Activated naive CD8-positive, alpha-beta T cell treated with anti-CD3 and anti-CD28 coated beads for 36 hours (primary cell): ENCODE measurements at places on chromosomes 12 and 14. TPM values are rescaled to one million over a fixed set of nuclear protein-coding genes. Genes with fewer than 3 reads are reported as not detected.
A peak's percentile ranks its signal among the peaks of the same experiment; 100 is the strongest.

MBD6 gene
- total RNA-seq = 44.8 TPM

DIO3 gene
- total RNA-seq = not detected

CISTR gene
- total RNA-seq = not detected

RPS6KA5 gene
- 10.1 TPM for total RNA-seq

PCNX4 gene
- total RNA-seq = 30.9 TPM

VRTN gene
- total RNA-seq = not detected

GPX2 gene
- not detected for total RNA-seq

DAD1 gene
- 197 TPM for total RNA-seq

CAPZA3 gene
- not detected for total RNA-seq

ABCD2 gene
- 3.6 TPM for total RNA-seq

GPR132 gene
- total RNA-seq = 23.9 TPM

PRB2 gene
- not detected for total RNA-seq

SEL1L gene
- total RNA-seq = 58.7 TPM

DNA sequence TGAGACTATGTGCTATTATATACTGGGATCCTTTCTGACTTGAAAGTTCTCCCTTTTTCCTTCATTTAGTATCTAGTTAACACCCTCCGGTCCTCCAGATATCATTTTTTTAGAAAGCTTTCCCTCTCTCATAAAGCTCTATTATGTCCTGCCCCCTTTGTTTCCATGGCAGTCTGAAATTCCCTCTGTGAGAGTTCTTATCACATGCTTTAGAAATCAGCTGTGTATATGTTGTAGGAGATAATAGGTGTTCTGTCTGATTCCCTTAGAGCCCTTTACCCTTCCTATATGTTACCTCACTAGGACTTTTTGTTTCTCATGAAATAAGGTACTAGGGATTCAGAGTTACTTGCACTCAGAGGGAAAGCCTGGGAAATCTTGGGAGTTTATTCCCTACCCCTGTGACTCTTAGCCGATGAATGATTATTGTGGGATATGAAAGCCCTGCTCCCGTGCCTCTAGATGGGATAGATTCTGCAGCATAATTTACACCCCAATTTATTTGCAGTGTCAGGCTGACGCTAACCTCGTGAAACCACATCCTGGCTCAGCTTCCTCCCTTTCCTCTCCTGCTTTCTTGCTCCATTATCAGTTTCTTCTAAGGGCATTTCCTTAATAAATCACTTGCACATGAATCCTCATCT is 448.4 kb downstream of the MDGA2 start:
- DNase-seq = no peak

DNA sequence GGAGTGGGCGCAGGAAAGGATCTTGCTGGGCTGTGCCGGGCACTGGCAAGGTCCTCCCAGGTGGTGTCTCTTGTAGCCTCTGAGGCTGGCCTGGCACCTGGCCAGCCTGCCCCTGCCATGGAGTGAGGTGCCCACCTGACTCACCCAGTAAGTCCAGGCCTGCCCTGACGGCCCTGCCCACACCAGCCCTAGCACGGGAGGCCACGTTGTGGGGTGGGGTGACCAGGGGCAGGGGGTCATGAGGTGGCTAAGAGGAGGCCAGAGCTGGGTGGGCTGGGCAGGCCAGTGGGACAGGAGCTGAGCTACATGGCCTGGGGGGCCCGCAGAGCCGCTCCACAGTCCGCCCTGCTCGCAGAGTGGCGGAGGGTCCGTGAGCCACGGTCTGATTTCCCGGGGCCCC is 45.4 kb downstream of the KIF26A start:
- DNase-seq = no peak

GRCh38 chr14:99735189-99736135 is 51.4 kb downstream of the CYP46A1 start:
- DNase-seq = no peak

DNA sequence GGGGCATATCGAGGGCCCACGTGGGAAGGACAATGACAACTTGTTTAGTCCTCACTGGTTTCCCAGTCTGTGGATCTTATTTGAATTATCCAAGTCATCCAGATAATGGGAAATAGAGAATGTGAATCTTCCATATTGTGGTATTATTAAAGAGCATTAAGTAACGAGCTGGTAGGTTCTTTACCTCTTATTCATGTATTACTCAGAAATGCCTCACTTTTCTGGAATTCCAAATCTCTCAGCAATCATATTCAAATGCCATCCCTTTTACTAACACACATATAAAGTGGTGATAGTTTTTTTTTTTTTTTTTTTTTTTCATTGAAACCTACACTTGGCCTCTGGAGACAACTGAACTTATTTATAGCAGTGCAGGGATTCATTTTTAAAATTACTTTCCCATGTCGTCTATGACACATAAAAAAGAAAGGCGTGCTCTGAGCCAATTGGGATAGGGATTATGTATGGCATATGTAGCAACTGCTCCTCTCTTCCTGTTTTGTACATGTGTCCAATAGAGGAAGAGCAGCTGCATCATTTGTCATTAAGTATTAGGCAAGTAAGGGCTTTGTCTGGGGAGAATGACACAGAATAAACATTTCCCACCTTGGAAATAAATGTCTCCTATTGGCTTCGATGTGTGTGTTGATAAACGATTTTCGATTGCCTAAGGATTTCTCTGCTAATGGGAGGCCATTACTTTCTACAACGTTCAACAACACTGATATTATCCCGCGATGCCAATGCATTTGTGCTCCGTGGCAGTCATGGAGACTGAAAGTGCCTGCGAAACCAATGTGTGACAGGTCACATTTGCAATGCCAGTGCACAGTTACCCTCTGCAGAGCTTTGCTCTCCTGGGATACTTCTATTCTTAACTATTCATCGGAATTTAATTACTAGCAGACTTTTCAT is 78.6 kb upstream of the IFNG-AS1 start:
- DNase-seq = no peak

DNA sequence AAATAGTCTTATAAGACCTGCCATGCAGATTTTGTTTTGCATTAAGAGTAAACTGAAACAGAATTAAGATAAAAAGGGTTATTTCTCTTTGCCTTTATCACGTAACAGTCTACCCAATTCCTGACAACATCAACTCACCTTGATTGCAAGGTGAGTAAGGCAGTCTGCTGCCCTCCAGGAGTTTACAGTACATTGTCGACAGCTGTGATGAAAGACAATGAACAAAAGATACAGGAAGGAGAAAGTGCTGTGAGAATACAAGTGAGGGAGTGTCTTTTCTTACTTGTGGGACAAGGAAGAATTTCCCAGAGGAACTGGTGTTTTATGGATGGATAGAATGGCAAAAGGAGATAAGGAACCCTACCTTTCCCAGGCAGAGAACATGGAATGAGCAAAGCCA is 101.0 kb downstream of the RTN1 start:
- no peak for DNase-seq

GRCh38 chr12:9064815-9065606 is 50.7 kb downstream of the A2M start:
- DNase-seq = peak; percentile 18

- DNase-seq = no peak
Observed at GRCh38 chr12:93537769-93538168, 34.7 kb upstream of the SOCS2 start.

DNA sequence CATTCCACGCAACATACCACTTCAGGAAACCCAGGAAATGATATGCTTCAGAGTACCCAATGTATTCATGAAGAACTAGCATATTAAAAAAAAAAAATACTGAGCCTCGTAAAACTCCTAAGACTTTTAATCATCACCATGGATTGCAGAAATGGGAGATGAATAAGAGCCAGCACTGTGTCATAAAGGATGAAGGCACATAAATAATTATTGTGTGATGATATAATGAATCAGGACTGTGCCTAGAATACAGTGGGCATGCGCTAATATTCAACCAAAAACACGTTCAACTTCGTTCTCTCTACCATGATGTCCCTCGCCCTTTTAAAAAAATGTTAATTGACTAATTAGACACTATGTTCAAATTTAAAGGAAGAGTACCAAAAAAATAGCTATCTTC is 68.7 kb downstream of the CIT start:
- no peak for DNase-seq

DNA sequence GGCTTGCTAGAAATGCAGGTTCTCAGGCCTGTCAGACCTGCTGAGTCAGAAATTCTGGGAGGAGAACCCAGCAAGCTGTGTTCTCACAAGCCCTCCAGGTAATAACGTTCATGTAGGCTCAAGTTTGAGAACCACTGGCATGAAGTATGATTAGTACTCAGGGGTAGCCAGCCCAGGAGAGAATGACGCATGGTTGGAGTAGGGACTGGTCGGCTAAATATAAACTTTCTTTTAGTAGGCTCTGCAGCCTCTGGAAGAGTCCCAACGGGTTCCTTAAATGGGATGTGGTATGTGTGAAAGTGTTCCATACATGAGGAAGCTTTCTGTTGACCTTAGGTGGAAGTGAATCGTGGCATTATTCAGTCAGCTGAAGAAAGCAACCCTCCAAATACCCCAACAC is 209.3 kb downstream of the SLC41A2 start:
- DNase-seq = no peak

- DNase-seq = no peak
Observed at GRCh38 chr14:104161602-104162367, 23.4 kb downstream of the KIF26A start.

GRCh38 chr12:124867401-124867930 is 3.8 kb upstream of the SCARB1 start:
- no peak for DNase-seq

DNA sequence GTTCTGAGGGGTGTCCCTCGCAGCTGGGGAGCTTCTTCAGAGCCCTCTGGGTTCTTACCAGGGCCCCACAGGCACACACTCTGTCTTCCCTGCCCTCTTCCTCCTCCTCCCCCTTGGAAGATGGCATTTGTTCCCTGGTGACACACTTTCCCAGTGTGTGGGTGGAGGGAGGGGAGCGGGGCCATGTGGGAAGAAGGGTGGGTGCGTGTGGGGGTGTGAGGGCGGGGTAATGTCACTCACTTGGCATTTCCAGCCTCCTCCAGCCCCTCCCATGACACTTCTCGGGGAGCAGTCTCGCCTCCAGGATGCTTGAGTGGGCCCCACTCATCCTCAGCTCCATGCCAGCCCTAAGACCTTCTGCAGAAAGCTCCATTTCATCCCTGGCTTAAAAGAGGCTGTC is 61.3 kb downstream of the ADCK1 start:
- no peak for DNase-seq

GRCh38 chr12:124034297-124034696 is 61.3 kb downstream of the ZNF664 start:
- DNase-seq = no peak

DNA sequence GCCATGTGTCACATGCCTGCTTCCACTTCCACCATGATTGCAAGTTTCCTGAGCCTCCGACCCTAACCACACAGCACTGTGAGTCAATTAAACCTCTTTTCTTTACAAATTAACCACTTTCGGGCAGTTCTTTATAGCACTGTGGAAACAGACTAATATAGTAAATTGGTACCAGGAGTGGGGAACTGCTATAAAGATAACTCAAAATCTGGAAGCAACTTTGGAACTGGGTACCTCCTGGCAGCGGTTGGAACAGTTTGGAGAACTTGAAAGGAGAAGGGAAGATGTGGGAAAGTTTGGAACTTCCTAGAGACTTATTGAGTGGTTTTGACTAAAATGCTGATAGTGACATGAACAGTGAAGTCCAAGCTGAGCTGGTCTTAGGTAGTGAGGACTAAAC is 436.1 kb downstream of the TMEM121 start:
- no peak for DNase-seq

DNA sequence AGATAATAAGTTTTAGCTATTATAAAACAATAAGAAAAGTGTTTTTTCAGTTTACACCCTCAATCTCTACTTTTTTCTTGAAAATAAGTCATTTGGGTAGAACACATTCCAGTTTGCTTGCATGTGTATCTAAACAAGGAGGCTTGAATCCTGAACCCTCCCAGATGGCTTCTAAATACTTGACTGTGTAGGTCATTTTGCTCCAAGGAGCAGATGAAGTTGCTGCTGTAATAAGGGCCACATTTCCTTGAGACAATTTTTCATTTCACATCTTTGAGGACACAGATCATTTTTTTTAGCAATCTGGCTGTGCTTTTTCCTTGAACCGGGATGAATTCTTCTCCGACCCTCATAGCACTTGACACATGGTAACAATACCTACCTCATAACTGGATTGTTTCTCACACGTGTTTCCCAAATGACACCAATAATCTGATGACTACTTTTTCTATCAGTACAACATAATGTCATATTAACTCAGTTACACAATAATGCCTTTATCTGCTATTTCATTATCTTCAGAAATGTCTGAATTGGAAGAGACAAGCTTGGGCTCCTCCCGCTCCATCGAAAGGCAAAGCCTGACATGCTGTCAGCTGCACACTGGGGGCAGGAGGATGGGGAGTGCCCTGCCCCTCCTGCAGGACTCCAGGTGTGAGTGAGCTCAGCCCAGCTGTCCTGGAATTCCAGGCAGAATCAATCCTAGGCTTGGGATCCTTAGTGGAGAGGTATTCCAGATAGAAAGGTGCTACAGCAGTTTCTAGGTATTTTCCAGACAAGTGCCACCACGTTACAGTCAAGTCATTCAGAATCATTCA is 30.9 kb downstream of the GPHB5 start:
- DNase-seq = no peak

DNA sequence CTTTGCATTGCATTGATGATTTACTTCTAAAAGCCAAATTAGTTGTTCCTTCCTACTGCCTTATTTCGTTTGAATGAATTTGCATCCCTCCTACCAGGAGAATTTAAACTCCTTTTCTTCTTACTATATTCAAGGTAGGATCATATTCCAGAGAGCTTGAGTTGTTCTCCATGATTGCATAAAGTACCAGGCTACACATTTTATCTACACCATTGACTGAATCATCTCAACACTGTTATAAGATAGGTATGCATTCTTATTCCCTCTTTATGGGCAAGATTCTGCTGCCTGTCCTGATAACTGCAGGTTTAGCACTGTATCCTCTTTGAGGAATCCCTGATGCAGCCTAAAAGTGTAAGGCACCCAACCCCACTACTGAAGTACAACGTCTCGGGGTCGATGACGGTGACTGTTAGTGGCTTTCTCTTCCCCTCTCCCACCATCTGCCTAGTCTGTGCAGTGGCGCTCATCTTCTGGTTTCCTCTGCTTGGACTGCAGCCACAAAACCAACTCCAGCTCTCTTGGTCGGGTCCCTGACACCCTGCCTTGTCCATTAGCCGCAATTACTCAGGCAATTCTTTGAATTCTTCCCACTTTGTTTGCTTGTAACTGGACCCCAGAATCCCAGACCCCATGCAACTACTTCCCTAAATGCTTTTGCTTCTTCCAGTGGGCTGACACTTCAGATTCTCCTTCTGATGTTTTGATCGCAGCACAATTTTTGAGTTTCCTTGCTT is 44.4 kb upstream of the STXBP6 start:
- no peak for DNase-seq

DNA sequence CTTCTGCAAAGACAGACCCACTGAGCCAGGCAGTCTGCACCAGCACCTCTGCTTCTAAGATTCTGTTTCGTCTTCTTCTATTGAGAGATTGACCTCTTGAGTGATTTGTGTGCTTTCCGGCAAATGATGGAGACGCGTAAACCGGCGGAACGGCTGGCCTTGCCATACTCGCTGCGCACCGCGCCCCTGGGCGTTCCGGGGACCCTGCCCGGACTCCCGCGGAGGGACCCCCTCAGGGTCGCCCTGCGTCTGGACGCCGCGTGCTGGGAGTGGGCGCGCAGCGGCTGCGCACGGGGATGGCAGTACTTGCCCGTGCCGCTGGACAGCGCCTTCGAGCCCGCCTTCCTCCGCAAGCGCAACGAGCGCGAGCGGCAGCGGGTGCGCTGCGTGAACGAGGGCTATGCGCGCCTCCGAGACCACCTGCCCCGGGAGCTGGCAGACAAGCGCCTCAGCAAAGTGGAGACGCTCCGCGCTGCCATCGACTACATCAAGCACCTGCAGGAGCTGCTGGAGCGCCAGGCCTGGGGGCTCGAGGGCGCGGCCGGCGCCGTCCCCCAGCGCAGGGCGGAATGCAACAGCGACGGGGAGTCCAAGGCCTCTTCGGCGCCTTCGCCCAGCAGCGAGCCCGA is 703 bp downstream of the ASCL4 start:
- DNase-seq = peak; percentile 16

- DNase-seq = no peak
Observed at GRCh38 chr12:89070603-89071002, 281.7 kb downstream of the DUSP6 start.
